ENCODE measurements at places on chromosomes 12 and 14.

GRCh38 chr12:102917026-102917787 lies at the start of gene PAH:
Gene PAH, minus strand, starts transcription at chr12:102917244. Its CDS starts 114 bp downstream, at chr12:102917130.
- DNase-seq: peak; percentile 88

DNA sequence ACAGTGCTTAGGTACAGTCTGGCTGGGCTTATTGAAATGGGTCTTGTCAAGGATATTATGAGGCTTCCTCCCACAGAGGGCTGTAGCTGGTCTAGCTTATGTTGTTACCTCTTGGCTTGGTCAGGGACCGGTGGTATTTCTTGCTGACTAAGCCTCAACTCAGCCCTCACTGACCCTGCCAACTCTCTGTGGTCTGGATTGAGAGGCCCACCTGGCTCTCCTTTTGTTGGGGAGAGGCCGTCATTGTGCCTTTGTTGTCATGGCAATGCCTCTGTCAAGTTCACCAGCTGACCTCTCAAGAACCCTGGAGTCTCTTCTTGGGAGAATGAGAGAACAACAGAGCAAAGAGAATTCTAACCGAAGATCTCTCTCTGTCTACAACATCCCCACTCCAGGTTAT lies 245.6 kb upstream of the NPAS3 start:
- peak; percentile 23 for DNase-seq

DNA sequence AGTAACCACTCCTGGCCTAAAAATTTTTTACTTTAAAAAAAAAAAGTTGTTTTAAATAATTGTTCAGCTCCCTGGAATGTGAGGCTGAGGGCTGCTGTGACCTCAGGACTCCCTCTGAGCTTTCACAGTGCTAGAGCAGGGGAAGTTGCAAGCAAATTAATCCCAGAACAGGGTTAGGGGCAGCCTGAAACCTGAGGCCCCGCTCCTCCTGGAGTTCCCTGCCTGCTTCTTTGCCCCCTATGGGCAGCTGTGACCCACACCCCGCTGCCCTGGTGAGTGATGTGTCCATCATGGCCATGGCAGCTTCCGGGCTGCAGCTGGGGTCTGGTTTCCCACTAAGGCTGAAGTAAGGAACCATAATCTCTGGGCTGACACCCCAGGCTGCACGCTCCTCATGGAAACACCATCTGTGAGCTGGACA lies 9.5 kb downstream of the RITA1 start:
- DNase-seq: no peak

DNA sequence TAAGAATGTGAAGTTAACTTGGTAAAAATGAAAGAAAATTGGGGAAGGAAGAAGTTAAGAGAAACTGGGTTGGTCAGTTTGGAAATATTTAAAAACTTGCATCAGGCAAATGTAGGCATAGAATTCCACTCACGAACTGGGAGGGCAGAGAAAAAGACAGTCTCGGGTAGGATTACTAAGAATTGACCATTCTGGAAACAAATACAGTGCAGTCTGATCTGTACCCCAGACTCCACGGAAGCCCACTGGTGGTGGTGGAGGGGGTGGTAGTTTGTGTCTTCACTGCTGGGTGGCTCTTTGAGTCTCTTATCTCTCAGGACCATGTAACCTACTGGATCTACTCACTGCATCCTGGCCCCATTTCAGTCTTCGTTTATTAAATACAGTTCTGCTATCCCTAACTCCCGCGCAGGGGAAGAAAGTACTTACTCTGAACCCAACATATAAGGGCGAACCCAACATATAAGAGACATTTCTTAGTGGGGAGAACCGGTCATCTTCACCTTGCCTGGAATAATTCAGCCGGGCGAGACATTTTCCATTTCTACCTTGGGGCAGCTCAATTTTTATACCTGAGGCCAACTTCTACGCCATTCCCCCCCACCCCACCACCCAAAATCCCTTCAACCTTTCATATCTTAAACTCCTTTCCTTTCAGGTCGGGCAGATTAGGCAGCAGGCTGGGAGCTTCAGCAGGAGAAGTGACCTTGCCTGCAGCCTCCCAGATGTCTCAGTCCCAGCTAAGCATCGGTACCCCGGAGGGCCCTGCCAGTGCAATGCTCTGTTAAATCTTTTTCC lies 1.7 kb downstream of the SLC2A3 start:
- DNase-seq: no peak

- DNase-seq: no peak
Measured at GRCh38 chr12:75505706-75506312, 5.6 kb downstream of the KRR1 start.

DNA sequence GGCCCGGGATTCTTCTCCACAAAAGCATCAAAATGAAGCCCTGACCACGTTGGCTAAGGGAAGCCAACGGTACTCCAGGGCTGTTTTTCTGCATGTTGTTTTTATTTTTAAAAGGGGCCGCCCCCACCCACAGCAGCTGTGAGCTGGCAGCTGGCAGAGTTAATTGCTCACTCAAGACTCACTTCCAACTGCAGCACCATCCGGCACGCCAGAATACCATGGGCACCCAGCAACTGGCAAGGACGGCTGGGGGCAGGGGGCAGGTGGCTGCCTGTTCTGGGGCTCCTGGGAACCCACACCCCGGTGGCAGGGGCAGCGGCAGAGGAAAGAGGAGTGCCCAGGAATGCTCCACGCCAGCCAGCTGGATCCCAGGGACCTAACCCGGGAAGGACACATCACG lies 44.3 kb downstream of the NCOR2 start:
- DNase-seq: no peak

GRCh38 chr12:123519141-123520001 lies 14.1 kb downstream of the RILPL1 start:
- peak; percentile 38 for DNase-seq

DNA sequence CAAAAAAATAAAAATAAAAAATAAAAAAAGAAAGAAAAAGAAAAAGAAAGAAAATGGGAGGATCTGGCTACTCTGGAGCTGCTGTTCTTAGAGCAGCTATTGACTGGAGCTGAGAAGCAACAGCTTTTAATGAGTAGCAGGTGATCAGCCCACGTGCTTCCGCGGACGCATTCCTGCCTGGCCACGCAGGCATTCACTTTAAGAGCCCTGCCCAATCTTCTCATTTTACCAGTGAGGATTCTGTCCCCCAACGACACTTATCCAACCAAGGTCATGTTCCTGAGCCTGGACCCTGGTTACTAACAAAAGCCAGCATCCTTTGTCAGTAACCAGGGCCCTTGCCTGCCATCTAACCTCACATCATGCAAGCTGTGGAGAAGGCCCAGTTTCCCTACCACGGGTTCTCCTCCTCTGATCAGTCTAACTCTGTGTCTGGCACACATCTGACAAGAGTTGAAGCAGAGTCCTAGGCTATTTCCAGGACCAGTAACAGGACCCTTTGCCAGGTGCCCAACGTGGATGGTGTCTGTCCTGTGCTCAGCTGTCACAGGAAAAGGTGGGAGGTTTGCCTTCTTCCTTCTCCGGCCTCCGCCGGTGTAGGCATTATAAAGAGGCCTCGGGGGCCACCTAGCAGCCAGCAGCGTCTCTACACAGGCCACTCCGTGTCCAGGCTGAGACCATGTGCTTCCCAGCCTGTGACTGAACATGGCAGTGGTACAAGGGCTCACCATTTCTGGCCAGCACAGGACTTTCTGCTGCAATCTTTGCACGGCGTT lies 60.9 kb upstream of the GPATCH2L start:
- no peak for DNase-seq

GRCh38 chr12:71191509-71192196 lies 33.9 kb upstream of the TSPAN8 start:
- DNase-seq: peak; percentile 19

DNA sequence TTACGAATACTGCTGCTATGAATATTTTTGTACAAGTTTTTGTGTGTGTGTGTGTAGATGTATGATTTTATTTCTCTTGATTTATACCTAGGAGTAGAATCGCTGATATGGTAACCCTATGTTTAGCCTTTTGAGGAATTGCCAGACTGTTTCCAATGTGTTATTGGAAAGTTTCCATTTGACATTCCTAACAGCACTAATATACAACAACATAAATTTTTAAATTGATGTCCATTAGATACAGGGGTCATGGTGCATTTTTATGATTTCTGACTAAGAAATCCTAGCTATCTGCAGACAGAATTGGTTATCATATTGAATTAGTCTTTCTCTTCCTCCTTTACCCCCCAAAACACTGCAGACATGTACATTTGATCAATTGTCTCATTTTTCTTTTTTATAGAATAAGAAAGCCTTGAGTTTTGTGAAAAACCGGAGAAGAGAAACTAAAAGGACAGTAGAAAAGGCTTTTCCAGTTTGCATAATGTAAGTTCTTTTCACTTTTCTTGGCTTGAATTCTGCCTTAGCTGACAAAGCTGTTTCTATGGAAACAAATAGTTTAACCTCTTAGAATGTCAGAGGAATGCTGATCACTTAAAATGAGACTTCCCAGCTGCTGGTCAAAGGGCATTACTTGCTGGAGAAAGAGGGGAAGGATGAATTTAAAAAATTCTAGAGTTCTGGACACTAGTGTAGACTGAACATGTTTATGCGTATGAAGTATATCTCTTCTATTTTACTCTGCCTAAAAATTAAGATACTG lies 28.2 kb downstream of the PALS1 start:
- peak; percentile 77 for DNase-seq

- no peak for DNase-seq
Measured at GRCh38 chr12:118299791-118300460, 72.8 kb downstream of the TAOK3 start.

DNA sequence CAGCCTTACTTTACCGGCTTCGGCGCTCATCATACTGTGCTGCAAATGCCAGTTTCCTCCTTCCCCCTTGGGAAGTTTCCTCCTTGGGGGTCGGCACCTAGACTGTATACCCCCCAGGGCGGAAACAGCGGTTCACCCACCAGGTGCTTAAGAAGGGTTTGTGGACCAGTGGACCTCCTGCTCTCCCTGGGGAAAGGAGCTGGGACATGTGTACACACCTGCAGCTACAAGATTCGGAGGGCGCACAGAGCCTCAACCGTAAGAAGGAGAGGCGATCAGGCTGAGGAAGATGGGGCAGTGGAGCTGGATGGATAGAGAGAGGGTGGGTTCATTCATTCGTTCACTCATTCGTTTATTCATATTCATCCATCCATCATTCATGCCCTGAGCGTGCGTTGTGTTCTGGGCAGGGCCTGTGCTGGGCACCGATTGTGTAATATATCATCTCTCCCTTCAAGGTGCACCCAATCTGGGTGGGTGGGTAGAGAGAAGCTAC lies 717 bp upstream of the ZNF839 start:
- no peak for DNase-seq
